ENCODE measurements at places on chromosomes 6 and 20.

GRCh38 chr6:89314692-89315091 lies 407 bp downstream of the GABRR2 start:
- no peak for DNase-seq

DNA sequence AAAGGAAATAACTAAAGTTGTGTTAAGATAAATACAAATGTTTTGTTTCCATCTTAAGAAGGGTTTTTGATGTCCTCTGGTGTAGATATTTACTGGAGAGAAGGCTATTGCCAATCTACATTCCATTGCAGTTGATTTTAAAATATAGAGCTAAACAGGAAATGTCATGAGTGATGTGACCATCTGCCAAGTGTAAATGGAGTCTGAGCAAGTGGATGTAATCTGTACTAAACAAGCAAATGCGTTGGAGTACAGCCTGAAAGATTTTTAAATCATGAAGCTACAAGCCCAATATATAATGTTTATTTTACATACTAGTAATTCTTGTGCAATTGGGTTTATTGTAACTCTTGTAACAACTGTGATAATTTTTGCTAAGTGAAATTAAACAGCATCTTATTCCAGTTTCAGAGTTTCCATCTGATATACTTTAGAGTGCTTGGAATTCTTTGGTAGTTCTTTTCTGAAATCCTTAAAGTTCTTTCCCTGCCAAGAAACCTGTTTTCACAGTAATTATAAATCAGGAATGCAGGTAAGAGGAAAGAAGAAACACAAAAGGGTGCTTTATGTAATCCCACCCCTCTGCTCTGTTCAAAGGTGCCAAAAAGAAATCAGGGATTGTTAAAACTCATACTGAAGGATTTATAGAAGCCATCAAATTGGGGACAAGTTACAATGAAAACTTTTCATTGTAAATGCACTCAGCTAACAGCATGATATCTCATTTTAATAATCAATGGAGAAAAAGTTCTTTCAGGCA lies 47.2 kb upstream of the FLRT3 start:
- no peak for DNase-seq

DNA sequence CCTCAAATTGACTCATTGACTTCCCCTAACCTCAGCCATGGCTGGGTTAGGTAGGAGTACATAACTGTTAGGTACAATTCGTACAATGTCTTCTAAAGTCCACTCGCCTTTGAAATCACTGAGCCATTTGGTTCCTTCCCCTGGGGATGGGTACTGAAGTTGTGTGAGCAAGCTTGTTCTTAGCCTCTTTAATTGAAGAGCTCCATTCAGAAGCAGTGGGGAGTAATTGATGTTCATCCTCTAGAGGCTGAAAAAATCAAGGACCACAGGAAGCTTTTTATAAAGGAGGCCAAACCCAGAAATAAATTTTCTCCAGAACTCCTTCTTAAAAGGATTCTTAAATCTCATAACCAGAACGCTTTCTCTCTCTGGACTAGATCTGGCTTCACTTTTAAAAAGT lies 60.6 kb downstream of the ANKS1A start:
- no peak for DNase-seq

- DNase-seq: no peak
These were observed 169.4 kb downstream of the MEI4 start for GRCh38 chr6:77822265-77822664.

DNA sequence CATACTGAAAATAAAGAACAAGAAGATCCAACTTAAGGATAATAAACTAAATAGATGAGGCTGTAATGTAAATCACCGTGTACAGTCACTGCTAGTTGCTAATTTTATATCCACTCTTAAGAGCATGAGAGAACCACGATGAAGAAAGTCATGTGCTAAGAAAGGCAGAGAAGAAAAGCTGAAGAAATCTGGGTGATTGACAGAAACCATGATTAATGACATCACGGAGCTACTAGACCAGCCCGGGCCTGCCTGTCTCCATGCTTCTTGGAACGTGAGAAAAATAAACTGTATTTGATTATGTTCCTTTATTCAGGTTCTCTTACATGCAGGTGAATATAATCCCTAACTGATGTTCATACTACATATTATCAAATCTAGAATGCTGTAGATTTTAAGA lies 84.2 kb upstream of the E2F3 start:
- no peak for DNase-seq

GRCh38 chr6:104885518-104886043 lies 25.9 kb upstream of the HACE1 start:
- no peak for DNase-seq

- DNase-seq: peak; percentile 41
These were observed 22.2 kb downstream of the AHI1 start for GRCh38 chr6:135475292-135475886.

DNA sequence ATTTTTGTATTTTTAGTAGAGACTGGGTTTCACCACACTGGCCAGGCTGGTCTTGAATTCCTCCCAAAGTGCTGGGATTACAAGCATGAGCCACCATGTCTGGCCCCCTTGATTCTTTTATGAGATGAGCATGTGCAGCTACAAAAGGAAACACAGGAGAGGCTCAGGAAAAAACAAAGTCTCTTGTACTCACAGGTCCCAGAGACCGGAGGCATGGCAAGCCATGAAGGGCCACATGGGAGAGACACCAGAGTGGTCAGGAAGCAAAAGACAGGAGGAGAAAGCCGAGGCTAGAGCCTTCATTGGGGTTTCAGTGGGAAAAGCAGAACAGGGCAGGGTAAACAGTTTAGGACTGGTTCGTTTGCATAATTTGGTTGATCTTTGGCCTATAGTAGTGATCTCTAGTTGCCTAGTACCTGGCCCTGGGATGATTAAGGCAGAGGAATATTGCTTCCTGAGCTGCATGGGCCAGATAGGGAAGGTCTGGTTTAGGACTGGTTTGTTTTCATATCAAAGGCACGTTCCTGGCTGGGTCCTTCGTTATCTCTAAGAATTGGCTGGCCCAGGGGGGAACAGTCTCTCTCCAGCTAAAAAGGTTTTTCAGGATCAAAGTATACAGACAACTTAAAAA lies 48.2 kb upstream of the PRND start:
- no peak for DNase-seq

GRCh38 chr6:10531942-10532341 lies 10.8 kb downstream of the GCNT2 start:
- no peak for DNase-seq

DNA sequence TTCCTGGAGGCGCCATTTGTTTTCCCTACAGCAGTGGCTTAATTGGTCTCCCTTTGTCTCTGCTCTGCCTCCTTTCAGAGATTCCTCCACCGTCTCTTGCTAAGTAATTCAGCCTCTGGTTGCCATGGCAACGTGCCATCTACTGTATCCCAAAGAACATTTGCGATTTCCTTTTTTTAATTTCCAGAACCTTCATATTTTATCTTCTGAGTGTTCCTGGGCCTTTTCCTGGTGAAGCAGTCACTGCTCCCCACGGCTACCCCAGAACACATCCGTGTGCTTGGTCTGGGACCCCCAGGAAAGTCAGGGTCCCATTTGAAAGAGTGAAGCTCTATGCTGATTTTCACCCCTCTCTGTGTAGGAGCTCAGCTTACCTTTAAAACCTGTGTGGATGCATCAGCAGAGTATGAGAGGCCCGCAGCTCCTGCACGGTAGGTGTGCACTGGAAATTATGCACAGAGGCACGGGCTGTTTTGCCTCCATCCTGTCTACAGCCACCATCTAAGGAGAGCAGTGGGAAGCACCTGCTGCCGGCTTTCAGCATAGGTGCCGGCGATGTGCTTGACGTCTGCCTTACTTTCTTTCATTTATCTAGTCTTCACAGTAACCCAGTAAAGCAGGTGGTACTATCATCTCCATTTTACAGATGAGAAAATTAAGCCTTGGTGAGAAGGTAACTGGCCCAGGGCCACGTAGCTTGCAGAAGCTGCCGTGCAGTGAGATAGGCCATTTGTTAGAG lies 122.8 kb downstream of the SYCP2 start:
- no peak for DNase-seq

GRCh38 chr6:37727996-37728395 lies 30.3 kb upstream of the MDGA1 start:
- no peak for DNase-seq

DNA sequence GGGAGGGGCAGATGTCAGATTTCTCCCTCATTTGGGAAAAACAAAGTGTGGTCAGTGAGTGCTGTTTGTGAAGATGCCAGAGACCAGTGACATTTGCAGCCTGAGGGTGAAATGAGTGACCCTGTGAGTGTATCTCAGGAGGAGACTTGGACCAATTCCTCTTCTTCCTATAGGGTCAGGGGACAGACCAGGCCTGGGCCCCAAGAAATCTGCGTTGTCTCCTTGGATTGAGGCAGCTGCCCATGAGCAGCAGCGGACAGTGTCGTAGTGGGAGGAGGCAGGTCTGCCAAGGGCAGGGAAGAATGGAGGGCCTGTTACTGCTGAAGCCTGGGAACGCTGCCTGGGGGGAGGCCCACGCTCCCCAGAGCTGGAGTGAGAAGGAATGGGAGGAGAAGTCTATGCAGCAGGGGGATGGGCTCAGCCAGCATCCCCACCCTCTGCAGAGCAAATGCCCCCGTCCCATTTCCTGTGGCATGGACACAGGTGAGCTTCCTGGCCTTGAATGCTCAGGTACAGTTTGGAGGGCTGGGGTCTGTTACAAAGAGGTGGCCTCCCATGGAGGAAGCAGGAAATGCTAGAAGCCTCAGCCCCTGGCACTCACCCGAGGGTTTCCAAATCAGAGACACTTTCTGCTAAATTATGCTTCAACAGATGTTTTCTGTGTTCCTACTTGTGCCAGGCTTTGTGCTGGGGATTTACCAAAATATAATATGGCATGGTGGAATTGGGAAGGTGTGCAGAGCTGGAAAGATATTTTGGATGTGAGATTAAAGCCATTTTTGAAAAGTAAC lies 29.8 kb downstream of the DAAM2 start:
- peak; percentile 85 for DNase-seq

GRCh38 chr6:79943133-79943532 lies 4.2 kb downstream of the ELOVL4 start:
- DNase-seq: no peak

DNA sequence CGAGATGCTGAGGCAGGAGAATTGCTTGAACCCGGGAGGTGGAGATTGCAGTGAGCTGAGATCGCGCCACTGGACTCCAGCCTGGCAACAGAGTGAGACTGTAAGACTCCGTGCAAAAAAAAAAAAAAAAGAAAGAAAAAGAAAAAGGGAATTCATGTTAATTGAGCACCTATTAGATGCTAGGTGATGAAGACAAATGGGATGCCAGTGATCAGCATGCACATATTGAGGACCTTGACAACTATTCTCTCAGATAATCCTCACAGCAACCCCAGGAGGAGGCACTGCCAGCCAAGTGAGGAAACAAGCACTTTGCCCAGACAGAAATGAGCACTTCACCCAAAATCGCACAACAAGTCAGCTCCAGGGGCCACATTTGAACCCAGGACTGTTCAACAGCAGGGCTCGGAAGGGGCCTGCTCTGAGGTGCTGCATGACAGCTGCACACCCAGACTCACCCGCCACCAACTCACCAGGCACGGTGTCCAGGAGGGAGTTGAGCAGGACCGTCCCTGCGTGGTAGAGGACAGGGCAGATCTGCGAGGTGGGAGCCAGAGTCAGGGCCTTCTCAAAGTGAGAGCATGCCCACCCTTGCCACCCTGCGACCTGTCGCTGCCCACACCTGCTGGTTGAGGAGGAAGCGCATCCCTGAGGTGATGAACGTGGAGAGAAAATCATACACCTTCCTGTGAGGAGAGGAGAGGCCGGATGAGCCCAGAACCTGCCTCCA lies 4.6 kb downstream of the PLTP start:
- DNase-seq: no peak

DNA sequence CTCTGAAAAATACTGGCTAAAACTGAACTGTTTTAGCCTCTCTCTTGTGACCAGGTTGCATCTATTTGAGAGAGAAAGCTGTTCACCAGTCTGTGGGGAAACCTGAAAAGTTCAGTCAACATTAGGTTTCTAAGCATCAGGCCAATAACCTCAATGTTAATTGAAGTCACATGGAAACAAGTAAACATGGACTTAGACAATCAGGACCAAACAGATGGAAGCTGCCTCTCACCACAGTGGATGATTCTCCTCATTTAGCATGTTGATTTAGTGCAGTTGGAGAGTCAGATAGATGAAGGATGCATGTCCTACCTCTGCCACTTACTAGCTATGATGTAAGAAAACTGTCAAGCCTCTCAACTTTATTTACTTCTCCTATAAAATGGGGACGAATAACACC lies 18.2 kb downstream of the SCGN start:
- DNase-seq: no peak

DNA sequence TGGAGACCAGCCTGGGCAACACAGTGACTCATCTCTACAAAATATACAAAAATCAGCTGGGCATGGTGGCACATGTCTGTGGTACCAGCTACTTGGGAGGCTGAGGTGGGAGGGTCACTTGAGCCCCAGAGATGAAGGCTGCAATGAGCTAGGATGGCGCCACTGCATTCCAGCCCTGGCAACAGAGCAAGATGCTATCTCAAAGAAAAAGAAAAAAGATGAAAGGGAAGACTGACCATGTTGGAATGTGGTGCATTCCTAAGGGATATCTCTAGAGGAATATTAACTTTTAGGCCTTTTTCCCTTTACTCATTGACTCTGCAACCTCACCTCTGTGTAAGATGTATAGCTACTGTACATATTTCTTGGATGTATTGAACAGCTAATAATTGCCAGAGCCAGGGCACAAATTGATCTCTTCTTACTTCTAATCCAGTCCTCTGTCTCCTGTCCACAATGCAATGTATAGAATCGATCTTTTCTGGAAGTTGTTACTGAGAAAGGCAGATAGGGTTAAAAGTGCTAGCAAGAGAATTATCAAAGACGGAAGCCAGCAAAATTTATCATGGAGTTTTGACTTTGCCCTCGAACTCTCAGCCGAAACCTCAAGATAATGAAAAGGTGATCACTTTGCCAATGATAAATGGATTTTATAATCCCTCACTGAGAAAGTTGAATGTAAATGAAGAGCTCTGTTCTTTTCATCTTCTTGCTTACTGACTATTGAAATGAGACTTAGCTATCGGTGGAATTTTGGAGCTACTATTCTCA lies 46.3 kb downstream of the GCNT2 start:
- DNase-seq: no peak

GRCh38 chr20:13243826-13244376 lies 22.8 kb downstream of the ISM1 start:
- no peak for DNase-seq

DNA sequence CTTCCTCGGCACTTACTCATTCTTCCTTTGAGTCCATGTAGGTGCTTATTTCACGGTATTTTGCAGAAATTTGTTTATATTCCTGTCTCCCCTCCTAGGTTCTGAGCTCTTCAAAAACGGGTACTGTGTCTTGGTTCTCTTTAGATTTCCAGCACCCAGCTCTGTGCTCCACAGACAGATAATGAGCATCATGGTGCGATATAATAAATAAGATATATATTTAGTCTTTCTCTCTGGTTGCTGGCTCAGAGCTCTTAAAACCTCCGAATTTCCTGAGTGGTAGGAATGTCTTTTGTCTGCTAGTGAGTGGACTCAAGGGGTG lies 108.1 kb upstream of the GPR6 start:
- DNase-seq: no peak

- DNase-seq: no peak
These were observed 39.2 kb downstream of the CDH4 start for GRCh38 chr20:61291166-61291829.

- DNase-seq: no peak
These were observed 4.7 kb downstream of the ADA start for GRCh38 chr20:44646641-44647274.
